AG04449 (cell line): ENCODE measurements at places on chromosomes 3 and 15.
A peak's percentile ranks its signal among the peaks of the same experiment; 100 is the strongest.

DNA sequence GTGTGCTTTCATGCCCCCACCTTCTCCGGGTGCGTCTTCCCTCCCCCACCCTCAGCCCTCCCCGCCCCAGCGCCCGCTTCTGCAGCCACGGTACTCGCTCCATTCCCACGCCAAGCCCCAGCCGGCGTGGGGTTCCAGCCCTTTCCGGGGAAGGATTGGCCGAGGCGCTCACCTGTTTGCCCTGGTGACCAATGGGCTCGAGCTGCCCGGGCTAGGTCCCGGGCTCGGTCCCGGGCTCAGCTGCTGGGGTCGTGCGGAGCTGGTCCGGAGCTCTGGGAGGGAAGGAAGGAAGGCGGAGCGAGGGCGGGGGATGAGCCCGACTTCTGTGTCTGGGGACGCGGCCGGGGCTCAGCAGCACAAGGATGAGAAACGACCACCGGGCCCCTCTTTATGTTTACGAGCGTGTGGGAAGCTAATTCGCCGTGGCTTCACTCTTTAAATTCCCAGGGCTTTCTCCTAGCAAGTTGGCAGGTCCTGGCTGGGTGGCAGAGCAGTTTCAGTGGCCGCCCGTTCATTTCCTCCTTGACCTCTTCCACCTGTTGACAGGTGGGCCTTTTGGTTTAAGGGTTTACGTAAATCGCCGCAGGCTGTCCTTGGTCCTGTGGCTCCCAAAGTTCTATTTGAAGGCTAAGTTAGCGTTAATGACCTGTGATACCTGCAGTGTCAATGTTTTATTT lies at the start of gene IGSF10:
TSS of gene IGSF10 (minus strand) at position 288 of the 677 bp plus-strand sequence. CDS start 2,352 bp downstream, outside the sequence.
- DNase-seq, result no peak

GRCh38 chr3:119723022-119723421 lies 20.2 kb downstream of the CFAP91 start:
- no peak for DNase-seq

DNA sequence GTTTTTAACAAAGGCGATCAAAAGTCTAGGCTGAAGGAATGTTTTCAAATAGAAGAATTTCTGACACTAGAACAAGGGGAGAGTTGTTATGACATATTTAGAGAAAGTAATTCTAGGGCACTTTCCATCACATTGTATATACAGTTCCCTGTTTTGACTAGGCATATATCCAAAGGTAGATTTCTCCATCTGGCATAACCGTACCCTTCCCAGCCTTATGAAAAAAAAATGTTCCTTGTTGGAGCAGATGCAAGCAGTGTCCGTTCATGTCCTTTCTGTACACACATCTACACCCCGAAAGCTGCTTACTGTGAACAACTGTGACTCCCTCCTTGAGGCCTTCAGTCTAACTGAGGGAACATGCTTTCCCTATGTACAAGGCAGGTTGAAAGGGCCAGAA lies 271.7 kb upstream of the GBE1 start:
- no peak for DNase-seq

- DNase-seq, result no peak
These were observed 87.1 kb downstream of the LPP start for GRCh38 chr3:188241072-188241471.

DNA sequence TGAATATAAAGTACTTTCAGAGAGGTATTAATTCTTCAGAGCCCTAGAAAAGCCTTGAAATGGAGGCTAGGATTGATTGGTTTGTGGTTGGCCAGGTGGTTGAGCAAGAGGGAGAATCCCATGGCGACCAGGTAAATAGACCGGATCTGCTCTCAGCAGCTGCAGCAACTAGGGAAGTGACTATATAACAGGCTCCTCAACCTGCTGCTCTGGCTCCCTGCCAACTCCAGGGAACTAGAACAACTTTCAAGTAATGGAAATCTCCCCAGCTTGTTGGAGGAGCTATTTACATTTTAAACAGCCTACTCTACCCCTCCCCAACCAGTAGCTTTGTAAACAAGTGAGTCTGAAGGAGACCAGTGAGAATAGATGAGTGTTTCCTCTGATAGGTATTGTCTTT lies 121.8 kb upstream of the CADM2 start:
- no peak for DNase-seq

DNA sequence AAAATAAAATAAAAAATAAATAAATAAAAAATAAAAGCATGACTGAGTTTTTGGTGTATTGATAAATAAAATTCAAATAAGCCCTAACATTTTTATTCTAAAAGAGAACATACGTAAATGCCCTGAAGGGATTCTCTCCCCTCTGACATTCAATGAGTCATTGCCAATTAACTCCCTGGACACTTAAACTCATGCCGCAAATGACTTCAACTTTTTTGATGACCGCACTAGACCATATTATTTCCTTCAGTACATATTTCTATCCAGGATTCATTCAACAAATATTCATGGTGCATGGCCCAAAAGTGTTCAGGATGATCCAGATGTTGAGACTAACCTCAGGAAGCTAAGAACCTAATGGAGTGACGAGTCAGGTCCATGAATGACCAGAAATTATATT lies 195.9 kb upstream of the LRRN1 start:
- DNase-seq, result no peak

GRCh38 chr3:144301863-144302262 lies 330.2 kb downstream of the DIPK2A start:
- DNase-seq, result no peak

DNA sequence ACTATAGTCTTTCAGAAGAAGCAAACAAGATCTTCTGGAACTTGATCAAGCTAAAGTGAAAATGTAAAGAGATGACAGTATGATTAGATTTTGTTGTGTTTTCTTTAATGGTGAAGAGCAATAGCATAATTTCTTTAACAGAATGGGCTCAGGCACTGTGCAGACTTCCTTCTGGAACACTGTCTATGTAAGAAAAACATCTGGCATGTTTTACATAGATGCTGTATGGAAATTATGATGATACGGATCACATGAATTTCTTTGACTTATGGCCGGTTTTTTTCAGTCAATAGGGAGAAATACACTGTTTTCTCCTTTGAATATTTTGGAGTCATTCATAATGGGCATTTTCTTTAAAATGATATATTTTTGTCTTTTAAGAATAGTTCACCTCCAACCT lies 42.6 kb downstream of the PHLDB2 start:
- no peak for DNase-seq

DNA sequence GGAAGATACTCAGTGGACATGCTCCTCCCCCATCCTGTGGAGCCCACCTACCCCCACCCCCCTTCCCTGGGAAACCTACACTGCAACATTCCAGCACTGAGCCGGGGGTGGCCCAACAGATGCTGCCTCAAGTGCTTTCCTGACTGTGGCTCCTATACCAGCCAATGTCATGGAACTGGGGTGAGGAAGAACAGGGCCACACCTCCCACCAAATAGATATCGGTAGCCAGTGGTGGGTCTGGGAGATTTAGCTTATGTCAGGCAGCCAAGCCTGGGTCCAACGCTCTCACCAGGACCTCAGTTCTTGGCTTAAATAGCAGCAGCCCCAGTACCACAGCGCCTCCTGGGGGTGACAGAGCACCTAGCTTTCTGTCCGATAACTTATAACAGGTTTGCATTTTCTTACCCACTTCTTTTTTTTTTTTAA lies 30.3 kb downstream of the CDC25A start:
- DNase-seq, result peak; percentile 5

GRCh38 chr15:64699751-64700388 lies 75.5 kb downstream of the RBPMS2 start:
- no peak for DNase-seq

- DNase-seq, result no peak
These were observed 105.0 kb downstream of the SSR3 start for GRCh38 chr3:156449710-156450574.

GRCh38 chr3:36656873-36657272 lies 107.5 kb downstream of the DCLK3 start:
- no peak for DNase-seq

DNA sequence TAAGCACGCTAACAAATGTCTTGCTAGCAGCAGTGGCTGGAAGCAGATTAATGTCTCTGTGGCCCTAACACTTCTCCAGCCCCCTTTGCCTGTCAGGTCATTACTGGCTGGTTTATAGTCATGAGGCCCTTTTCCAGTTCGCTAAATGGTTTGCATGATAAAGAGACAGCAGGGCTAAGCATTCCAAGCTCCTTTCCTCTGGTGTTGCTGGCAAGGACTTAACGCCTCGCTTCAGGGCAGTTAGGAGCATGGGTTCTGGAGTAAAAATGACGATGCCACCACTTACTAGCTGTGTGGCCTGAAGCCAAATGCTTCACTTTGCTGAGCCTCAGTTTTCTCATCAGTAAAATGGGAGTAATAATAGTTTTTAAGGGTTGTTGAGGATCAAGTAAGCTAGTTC lies 185.9 kb downstream of the MEGF11 start:
- no peak for DNase-seq

DNA sequence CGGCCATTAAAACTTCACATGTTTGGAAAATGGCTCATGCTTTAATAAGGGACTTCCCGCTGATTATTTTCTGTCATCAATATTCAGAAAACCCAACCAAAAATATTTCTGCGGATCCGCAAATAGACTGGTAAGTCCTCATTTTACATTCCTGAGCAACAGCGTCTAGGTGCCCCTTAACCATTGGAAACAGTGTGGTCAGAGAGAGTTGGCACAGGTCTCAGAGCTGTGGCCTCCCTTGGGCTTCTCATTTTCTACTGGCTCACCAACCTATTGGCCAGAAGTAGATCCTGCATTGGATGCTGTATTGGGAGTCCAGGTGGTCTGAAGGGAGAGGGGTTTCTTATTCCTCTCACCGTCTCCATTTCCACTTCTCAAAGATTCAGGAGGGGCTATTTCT lies 348.1 kb upstream of the DCBLD2 start:
- DNase-seq, result no peak

DNA sequence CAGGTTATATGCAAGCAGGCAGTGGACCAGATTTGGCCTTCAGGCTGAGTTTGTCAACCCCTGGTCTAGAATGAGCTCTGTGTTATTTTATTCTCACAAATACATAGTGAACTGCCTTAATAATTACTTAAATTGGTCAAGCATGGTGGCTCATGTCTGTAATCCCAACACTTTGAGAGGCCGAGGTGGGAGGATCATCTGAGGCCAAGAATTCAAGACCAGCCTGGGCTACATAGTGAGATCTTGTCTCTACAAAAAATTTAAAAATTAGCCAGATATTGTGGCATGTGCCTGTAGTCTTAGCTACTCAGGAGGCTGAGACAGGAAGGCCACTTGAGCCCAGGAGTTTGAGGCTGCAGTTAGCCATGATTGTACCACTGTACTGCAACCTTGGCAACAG lies 15.0 kb downstream of the PLS1 start:
- DNase-seq, result no peak

GRCh38 chr3:161163297-161163696 lies 57.8 kb upstream of the NMD3 start:
- DNase-seq, result peak; percentile 83

GRCh38 chr3:36580716-36581115 lies 183.6 kb downstream of the DCLK3 start:
- DNase-seq, result no peak

GRCh38 chr3:25427155-25427554 lies 908 bp upstream of the RARB start:
- DNase-seq, result no peak

GRCh38 chr3:150733936-150734794 lies 28.8 kb downstream of the SIAH2 start:
- DNase-seq, result no peak

DNA sequence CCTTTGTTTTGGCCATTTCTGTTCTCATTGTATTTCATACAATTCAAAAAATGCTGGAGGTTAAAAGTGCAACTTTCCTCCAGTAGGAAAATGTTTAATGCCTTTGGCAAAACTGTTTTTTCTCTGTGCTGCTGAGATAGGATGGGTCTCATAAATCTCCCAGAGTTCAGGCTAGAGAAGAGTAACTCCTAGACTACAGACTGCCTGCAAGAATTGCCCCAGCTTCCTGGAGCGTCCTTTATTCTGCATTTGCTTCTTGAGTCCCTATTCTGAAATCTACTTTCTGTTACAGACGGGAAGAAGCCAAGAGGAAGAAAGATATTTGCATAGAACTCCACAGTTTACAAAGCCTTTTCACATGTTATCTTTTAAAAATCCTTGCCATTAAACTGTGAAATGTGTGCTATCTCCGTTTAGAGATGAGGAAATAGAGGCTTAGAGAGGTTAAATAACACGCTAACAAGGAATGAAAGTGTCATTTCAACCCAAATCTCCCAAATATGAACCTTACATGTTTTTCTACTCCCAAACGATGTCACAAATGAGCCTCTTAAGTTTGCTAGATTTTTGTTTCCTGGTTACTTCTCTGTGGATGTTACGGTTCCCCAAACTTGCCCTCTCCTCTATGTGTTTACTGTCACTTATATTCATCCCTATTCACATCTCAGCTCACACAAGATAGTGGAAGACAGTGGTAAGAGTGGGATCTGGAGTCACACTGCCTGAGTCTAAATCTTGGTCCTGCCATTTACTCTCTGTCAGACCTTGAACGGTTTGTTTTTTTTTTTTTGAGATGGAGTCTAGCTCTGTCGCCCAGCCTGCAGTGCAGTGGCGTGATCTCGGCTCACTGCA lies 17.4 kb downstream of the NANOGP8 start:
- DNase-seq, result no peak

DNA sequence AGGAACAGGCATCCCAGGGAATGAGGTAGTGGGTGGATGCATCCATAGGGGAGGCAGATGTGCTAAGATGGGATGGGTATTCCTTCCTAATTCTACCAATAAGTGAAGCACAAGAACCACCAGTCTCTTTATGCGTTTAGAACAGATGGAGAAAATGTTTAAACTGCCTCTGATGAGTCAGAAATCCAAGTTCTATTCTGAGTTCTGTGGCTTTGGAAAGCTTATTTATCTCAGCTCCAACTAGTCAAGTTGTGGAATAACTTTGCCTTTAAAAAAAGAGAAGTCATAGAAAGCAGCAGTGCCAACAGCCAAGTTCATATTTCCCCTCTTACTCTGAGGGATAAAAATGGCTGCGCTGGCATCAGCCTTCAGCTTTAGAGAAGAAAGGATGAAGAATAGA lies 761.7 kb downstream of the IGSF11 start:
- DNase-seq, result no peak

DNA sequence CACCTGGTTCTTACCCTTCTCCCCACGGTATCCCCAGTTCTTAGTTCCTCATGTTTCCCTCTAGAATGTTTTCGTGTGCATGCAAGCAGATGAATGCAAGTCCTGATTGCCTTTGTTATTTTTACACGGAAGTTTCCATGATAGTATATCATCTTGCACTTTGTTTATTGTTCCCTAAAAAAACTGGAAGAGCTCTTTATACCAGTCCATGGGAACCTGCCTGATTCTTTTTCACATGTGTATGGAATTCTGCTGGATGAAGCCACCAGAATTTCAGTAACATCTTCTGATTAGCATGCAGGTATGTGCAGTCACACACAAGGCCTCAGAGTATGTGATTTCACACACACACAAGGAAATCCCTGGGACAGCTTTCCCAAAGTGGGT lies 16.0 kb upstream of the LRRK1 start:
- DNase-seq, result no peak

GRCh38 chr15:65392368-65392767 lies 14.6 kb upstream of the IGDCC3 start:
- no peak for DNase-seq

- DNase-seq, result no peak
These were observed 204.9 kb downstream of the TIGIT start for GRCh38 chr3:114498539-114499370.
